ENCODE measurements at places on chromosomes 4 and X. TPM values are rescaled to one million over a fixed set of nuclear protein-coding genes. Genes with fewer than 3 reads are reported as not detected.
A peak's percentile ranks its signal among the peaks of the same experiment; 100 is the strongest.

PAGE1 gene
- not detected for total RNA-seq

MAP9 gene
- 11.6 TPM for total RNA-seq

CXCL1 gene
- total RNA-seq, result 2.3 TPM

CLDN2 gene
- not detected for total RNA-seq

FGF5 gene
- total RNA-seq, result 0.18 TPM

HS6ST2 gene
- 4.0 TPM for total RNA-seq

TCEAL7 gene
- total RNA-seq, result 2.6 TPM

RUFY3 gene
- total RNA-seq, result 94.5 TPM

PNMA6F gene
- not detected for total RNA-seq

SERPINA7 gene
- not detected for total RNA-seq

- no peaks in the 10 kb centered on the region for H3K36me3 ChIP-seq
- no peak for DNase-seq
- no peak overlapping the region for H3K4me3 ChIP-seq
- H3K4me1 ChIP-seq, result no peaks in the 10 kb centered on the region
- H3K27me3 ChIP-seq, result no peaks in the 10 kb centered on the region
Measured at GRCh38 chr4:181890911-181891310, 352.3 kb upstream of the TENM3 start.

GRCh38 chr4:99507349-99507748 lies 3.5 kb upstream of the C4orf17 start:
- no peaks in the 10 kb centered on the region for H3K36me3 ChIP-seq
- peaks cover 3% of the 10 kb centered on the region for H3K27me3 ChIP-seq
- no peak for DNase-seq
- H3K27ac ChIP-seq, result no peak overlapping the region
- H3K4me1 ChIP-seq, result no peaks in the 10 kb centered on the region

DNA sequence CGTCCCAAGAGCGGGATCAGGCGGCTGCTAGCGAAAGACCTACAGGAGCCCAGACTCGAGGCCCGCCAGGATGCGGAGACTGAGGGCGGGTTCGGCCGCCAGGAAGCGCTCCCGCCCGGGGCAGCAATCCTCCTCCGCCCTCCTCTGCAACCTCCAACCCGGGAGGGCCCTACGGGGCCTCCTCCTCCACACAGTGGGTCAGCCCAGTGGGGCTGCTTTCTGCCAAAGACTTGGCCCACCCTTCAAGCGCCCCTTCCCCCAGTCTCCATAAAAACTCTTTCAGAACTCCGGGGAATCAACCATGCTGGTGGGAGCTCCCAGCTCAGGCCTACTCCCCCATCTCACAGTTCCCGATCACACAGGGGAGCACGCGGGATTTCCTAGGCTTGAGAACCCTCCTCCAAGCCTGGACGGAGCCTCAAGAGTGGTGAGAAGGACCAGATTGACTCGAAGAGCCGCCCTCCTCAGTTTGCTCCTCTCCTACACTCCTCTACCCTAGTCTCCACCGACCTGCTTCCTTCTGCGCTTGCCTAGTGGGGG lies 77.5 kb downstream of the RLIM start:
- no peaks in the 10 kb centered on the region for H3K4me1 ChIP-seq
- no peaks in the 10 kb centered on the region for H3K27me3 ChIP-seq
- DNase-seq, result peak; percentile 82
- no peaks in the 10 kb centered on the region for H3K36me3 ChIP-seq
- H3K27ac ChIP-seq, result peak overlapping the region; percentile 85

DNA sequence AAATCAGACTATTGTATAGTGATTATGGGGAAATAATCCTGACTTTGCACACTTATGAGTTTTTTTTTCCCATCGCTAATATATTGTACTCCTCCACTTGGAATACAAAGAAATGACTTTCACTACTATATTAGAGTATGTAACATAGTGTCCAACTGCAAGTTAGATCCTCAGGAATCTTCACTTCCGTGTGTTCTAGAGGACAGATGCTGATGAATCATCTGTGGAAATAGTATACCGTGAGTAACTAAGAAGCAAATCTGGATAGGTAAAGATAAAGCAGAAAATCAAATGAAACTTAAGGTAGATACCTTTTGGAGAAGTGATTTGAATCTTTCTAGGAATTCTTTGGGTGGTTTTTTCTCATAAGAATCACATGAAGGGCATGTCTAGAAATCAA lies 8.3 kb downstream of the IL21 start:
- no peaks in the 10 kb centered on the region for H3K4me1 ChIP-seq
- H3K27me3 ChIP-seq, result no peaks in the 10 kb centered on the region

GRCh38 chr4:181741513-181741912 lies 501.7 kb upstream of the TENM3 start:
- no peak for DNase-seq
- H3K4me1 ChIP-seq, result no peaks in the 10 kb centered on the region
- H3K27me3 ChIP-seq, result no peaks in the 10 kb centered on the region
- H3K27ac ChIP-seq, result no peak overlapping the region
- no peaks in the 10 kb centered on the region for H3K36me3 ChIP-seq
- H3K4me3 ChIP-seq, result no peak overlapping the region

DNA sequence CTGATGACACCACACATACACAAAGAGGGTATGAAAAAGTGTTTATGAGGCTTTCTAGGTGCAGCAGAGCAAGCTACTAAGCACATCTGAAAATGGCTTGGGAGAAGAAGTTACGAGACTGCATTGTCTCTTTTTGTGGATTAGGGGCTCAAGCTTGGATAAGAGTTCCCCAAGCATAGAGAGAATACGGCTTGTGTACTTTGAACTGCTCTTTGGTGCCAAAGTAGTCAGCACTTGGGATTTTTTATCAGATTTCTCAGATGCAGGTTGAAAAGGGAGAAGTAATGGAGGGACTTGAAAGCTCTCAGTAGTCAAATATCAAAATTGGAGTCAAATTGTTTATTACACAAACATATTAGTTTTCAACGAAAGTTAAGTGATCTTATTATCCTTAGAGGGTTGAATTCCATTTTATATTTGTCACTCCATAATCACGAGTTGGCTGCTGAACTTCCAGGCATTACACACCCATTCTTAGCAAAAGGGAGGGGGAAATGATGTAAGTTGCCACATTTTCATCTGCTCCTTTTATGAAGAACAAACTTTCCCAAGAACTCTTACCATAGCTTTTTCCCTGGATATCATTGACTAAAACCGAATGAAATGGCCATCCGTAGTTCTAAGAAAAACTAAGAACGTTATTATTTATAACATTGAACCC lies 1904.9 kb downstream of the PCDH7 start:
- DNase-seq, result no peak
- no peaks in the 10 kb centered on the region for H3K4me1 ChIP-seq
- no peaks in the 10 kb centered on the region for H3K27me3 ChIP-seq
- H3K4me3 ChIP-seq, result no peak overlapping the region
- H3K27ac ChIP-seq, result no peak overlapping the region

DNA sequence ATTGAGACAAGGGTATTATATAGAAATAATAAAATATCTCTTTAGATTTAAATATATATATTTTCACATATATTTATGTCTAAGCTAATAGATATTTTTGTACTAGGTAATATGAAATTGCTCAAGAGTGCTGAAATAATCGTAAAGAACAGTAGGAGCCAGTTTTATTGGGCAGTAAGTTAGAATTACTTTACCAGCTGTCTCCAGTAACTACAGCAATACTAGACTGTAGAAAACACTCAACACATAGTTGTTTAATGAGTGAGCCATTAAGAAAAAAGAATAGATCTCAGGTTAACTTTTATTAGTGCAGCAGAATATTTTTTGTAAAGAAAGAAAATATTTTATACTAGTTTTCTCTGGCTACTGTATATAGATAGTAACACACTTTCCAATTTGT lies 715.2 kb downstream of the TRIML1 start:
- H3K4me3 ChIP-seq, result no peak overlapping the region
- H3K36me3 ChIP-seq, result no peaks in the 10 kb centered on the region
- no peaks in the 10 kb centered on the region for H3K4me1 ChIP-seq
- H3K27ac ChIP-seq, result no peak overlapping the region
- H3K27me3 ChIP-seq, result no peaks in the 10 kb centered on the region

DNA sequence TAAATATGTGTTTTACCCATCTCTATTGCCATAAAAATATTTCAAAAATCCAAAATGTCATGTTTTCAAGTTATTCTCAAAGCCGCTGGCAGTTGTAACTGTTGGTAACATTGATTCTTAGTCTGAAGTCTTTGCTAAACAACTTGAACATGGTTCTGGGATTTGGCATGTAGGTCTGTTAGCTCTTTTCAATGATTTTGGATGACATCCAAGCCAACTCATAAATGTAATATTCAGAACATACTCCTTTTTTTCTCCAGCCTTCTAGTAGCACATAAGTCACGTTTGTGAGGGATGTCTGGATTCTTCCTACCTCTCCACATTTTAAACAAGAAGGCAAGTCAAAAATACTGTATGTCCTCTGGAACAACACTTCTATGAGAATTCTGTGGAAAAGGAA lies 305.3 kb downstream of the PRR32 start:
- no peaks in the 10 kb centered on the region for H3K27me3 ChIP-seq
- no peaks in the 10 kb centered on the region for H3K4me1 ChIP-seq
- no peak overlapping the region for H3K27ac ChIP-seq
- no peak overlapping the region for H3K4me3 ChIP-seq

DNA sequence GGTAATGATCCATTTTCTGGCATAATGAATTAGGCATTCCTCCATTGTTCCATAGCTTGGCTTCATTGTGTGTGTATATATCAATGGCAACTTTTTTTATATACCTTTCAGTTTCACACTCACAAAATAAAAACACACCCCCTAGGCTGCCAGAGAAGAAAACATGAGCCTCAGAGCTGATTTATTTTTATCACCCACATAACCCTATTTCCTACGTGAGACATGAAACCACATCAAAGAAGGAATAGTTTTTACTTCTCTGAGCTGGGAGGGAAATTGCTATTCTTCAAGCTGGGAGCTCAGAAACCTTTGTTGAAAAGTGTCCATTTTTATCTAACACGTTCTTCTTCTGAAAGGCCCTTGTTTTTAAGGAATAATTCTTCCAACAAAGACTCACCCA lies 126.7 kb upstream of the RAI2 start:
- no peaks in the 10 kb centered on the region for H3K27me3 ChIP-seq
- no peak overlapping the region for H3K4me3 ChIP-seq
- no peaks in the 10 kb centered on the region for H3K36me3 ChIP-seq
- H3K4me1 ChIP-seq, result no peaks in the 10 kb centered on the region

GRCh38 chr4:23978002-23978401 lies 88.2 kb upstream of the PPARGC1A start:
- no peak for DNase-seq
- H3K27ac ChIP-seq, result no peak overlapping the region
- no peaks in the 10 kb centered on the region for H3K27me3 ChIP-seq
- H3K4me3 ChIP-seq, result no peak overlapping the region

DNA sequence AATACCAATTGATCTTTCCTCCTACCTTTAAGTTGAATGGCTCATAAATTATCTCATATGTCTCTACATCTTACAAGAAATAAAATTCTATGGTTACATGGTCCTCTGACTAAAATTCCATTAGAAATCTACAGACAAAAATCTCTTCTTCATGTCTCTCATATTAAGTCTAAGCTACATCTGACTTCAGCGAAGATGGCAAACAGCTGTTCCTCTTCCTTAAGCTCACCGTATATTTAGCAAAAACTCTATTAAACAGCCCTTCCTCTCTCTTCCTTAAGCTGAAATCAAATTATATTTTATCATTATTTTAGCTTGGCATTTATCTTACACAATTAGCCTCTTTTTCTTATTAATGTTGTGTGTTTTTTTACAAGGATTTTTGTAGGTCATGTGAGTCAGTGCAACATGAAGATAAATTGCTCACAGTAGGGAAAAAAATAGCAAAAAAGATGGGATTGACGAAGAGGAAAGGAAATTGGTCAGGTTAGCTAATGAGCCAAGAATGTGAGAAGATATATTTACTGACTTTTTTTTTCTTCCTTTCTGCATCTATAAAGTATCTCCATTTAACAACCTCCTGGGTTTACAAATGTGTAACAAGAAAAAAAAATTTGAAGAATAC lies 2412.8 kb downstream of the ARAP2 start:
- no peaks in the 10 kb centered on the region for H3K36me3 ChIP-seq
- DNase-seq, result no peak
- H3K27ac ChIP-seq, result no peak overlapping the region
- no peak overlapping the region for H3K4me3 ChIP-seq
- no peaks in the 10 kb centered on the region for H3K4me1 ChIP-seq

DNA sequence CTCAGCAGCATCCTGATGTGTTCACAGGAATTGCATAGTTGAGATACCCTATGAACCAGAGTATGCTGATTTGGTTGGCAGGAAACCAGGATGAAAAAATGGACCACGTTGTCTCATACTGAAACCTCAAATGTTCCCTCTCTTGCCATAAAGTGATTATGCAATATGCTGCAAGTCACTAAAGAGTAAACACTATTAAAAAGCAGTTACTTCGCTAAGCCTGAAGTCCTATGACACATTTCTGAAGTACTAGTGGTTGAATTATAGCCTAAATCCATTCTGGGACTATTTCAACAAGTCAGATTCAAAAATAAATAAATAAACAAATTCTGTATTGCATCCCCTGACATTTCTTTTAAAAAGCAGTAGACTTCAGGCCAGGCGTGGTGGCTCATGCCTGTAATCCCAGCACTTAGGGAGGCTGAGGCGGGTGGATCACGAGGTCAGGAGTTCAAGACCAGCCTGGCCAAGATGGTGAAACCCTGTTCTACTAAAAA lies 106.0 kb upstream of the NAP1L5 start:
- peaks cover 4% of the 10 kb centered on the region for H3K4me1 ChIP-seq
- no peaks in the 10 kb centered on the region for H3K36me3 ChIP-seq
- H3K4me3 ChIP-seq, result no peak overlapping the region
- DNase-seq, result peak; percentile 72

DNA sequence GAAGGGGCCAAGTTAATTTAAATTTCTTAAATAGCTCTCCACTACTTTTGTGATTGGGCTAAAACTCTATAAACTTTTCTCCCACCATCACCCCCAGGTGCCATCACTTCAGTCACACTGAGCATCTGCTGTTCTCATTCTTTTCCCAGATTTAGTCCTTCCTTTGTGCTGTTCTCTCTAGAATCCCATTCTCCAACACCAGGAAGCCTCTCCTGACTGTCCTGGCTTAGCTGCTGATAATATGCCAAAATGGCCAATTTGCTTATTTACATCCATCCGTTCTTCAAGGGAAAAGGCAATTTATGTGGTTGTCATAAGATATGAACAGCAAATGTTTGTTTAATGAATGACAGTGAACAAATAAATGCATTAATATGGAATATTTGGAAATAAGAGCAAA lies 44.1 kb downstream of the FGFBP1 start:
- no peaks in the 10 kb centered on the region for H3K4me1 ChIP-seq
- no peaks in the 10 kb centered on the region for H3K36me3 ChIP-seq
- H3K4me3 ChIP-seq, result no peak overlapping the region

DNA sequence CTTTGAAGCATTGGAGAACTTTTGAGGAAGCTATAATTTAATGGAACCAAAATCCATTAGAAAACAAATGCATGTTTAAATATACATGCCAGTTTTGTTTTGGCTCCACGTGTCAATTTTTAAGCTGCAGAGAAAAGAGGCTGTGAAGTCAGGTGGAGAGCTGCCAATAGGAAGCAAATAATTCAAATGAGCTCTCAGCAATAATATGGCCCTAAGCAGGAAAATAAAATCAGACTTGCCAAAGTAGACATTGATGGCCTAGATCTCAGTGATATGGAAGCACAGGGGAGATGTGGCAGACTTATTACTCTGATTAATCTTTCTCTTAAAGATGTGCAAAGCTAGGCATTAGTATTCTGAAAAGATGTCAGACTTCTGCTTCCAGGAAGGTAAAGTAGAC lies 769.8 kb upstream of the NDST4 start:
- H3K4me1 ChIP-seq, result no peaks in the 10 kb centered on the region
- DNase-seq, result no peak
- no peak overlapping the region for H3K27ac ChIP-seq
- no peak overlapping the region for H3K4me3 ChIP-seq
- no peaks in the 10 kb centered on the region for H3K36me3 ChIP-seq

- no peaks in the 10 kb centered on the region for H3K36me3 ChIP-seq
- H3K27ac ChIP-seq, result no peak overlapping the region
- H3K4me1 ChIP-seq, result no peaks in the 10 kb centered on the region
- H3K27me3 ChIP-seq, result no peaks in the 10 kb centered on the region
- no peak for DNase-seq
Measured at GRCh38 chr4:5863461-5864113, 29.3 kb downstream of the CRMP1 start.

All from stomach (tissue), 19 donors.